NCI-H526 (cell line): ENCODE measurements at places on chromosomes 7 and 10.

- DNase-seq: no peak
These were observed 160.1 kb downstream of the GATA3 start for GRCh38 chr10:8214587-8214986.

GRCh38 chr10:1130995-1131790 lies 75.0 kb downstream of the WDR37 start:
- no peak for DNase-seq

GRCh38 chr10:29685506-29685905 lies 50.7 kb upstream of the SVIL start:
- no peak for DNase-seq

GRCh38 chr10:69626826-69627225 lies 3.2 kb upstream of the FAM241B start:
- DNase-seq: no peak

DNA sequence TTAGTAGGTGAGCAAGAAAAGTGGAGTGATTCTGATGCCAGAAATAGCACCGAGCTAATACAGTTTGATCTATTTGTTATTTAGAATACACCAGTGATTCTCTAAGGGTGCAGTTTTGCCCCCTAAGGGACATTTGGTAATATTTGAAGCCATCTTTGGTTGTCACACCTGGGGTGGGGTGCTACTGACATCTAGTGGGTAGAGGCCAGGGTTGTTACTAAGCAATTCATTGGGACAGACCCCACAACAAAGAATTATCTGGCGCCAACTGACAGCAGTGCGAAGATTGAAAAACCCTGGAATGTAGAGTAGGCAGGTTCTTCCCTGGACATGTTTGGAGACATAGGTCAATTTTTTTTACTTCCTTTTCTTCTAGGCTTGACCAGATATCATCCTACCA lies 14.6 kb downstream of the PALS2 start:
- DNase-seq: no peak

DNA sequence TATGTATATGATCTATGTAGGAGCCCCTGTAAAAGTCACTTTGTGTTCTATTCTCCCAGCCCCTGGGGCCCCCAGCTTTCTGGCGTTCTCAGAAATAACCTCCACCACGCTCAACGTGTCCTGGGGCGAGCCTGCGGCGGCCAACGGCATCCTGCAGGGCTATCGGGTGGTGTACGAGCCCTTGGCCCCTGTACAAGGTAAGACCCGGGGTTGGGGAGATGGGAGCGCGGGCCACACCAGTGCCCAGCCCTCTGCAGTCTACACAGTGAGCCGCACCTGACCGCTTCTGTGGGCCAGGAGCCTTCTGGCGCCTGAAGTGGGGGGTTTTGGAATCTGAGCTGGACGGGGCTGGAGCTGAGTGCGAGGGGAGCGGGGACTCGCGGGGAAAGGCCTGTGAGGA lies 472.1 kb upstream of the FOXK1 start:
- DNase-seq: no peak

DNA sequence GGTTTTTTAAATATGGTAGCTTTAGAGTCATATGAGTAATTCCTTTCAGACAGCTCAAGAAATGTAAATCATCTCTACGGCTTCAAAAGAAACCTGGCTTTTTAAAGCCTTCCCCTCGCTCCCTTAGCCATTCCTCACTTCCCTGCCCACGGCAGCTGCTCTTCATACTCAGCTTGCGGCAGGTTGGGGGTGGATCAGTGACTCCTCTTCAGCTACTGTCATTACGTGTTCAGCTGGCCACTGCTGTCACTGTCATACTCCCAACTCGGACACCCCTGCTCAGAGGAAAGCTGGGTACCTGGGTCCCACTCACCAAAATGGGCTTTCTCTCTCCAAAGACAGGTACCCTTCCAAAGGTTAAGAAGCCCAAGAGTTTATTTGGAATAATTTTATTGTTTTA lies 6.6 kb downstream of the YWHAG start:
- no peak for DNase-seq

- DNase-seq: no peak
These were observed 321.4 kb upstream of the MEOX2 start for GRCh38 chr7:16007911-16008310.
